Thoracic aorta (tissue), 2 donors: ENCODE measurements at places on chromosomes 7 and 10.

GRCh38 chr10:72309290-72310240 lies 35.8 kb downstream of the DDIT4 start:
- DNase-seq: no peak

DNA sequence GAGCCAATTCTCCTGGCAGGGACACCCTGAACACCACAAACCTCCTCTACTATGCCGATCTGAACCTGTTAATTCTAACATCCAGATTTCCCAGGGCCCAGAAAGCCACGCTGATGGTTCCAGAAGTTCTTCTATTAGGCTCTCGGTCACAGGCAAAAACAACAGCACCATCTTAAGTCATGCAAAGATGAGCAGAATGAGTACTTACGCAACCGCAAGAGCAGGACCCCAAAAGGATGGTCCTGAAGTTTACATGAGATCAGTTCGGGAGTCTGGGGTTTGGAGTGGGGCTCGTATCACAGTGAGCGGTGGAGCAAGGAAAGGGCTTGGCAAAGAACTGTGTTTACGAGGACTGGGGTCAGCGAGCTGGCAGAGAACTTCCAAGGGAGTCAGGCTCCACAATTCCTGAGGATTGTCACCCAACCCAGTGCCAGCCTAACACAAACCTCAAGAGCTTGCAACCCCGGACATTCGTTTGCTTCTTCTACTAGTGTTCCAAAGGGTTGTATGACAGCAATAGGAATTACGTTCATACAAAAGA lies 532.6 kb downstream of the TNS3 start:
- no peak for DNase-seq

- no peak for DNase-seq
These were observed 927 bp upstream of the DEPP1 start for GRCh38 chr10:44979281-44980191.

- no peak for DNase-seq
These were observed 36.4 kb downstream of the USP54 start for GRCh38 chr10:73554721-73555120.

GRCh38 chr10:43324876-43325275 lies 46.6 kb upstream of the FXYD4 start:
- no peak for DNase-seq

GRCh38 chr7:30829471-30829870 lies 58.3 kb downstream of the MINDY4 start:
- DNase-seq: no peak

DNA sequence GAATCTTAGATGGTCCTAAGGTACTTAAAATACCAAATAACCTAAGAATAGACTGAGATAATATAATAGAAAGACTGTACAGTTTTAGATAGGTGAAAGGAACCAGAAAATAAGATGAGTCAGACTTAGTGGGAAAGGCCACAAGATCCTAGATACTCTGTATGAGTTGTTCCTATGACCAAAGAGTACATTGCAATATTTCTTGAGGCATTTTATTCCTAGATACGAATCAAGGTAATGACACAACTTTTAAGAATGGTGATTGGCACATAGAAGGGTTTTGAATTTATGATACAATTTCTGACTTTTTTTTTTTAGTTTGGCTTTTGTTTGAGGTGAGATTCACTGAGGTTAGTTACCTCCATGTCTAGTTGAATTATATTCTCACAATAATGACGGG lies 30.2 kb downstream of the MGAM start:
- no peak for DNase-seq

DNA sequence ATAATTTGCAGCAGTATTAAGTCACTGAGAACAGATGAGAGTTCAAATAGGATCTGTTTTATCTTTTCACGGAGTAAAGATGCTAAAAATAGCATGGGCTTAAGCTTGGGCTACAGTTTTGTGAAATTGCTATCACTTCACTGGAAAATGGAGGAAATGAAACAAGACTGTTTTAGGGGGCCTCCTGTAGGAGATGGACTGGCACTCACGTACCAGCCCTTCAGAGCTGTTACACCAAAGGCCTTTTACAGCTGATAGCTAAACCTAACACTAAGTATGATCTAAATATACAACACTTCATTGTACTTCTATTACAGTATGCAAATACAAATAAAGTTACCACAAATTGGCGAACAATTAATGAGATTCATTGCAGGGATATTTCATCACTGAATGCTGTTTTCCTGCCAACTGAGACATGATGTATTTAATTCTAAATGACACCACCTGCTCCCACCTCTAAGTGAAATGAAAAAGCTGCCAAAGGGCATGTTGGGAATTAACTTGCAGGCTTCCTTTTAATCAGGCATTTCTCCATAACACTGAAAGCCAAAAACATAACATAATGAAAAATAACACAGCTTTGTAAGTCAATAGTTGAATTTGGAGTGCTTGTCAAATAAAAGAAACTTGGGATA lies 304.5 kb upstream of the LRRN3 start:
- DNase-seq: no peak

- no peak for DNase-seq
These were observed 20.7 kb downstream of the MET start for GRCh38 chr7:116692401-116693308.

- DNase-seq: no peak
These were observed 64.0 kb downstream of the CCDC3 start for GRCh38 chr10:12937527-12937926.

- DNase-seq: no peak
These were observed 3.8 kb downstream of the POLM start for GRCh38 chr7:44078521-44078920.

DNA sequence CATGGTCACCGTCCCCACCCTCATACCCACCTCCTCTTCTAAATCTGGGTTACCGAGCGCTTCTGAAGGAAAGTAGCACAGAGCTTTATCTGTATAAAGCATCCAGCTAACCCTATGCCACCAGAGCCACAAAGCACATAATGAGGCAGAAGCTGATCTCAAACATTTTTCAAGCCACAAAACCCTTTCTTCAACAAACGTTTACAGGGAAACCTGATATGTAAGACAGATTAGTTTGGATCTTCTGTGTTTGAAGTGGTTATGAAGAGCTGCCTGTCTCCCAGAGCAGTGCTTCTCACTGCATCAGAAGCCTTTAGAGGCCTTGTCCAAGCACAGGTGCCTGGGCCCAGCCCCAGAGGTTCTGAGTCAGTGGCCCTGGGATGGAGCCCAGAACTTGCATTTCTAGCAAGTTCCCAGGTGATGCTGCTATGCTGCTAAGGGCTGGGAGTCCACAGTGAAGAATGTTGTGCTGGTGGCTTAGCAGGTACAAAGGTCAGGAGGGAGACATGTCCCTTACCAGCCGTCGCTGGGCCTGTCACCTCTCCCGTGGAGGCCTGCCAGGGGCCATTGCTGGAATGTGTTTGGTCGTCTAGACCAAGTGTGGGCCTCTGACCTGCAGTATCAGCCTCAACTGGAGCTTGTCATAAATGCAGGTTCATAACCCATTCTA lies 90.4 kb downstream of the TAF3 start:
- no peak for DNase-seq

DNA sequence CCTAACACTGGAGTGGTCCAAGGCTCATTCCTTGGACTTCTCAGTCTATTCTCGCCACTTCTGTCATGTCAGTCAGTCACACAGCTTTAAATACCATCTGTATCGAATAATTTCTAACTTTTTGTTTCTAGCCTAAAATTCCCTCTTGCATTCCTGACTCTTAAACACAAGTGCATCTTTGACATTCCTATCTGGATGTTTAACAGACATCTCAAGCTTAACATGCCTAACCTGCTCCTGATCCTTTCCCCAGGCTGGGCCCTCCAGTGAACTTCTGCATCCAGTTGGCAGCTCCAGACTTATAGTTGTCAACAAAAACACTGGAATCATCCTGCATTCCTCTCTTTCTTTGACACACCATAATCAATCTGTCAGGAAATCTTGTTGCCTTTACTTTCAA lies 4.5 kb upstream of the ABCB4 start:
- no peak for DNase-seq

- DNase-seq: no peak
These were observed 9.2 kb upstream of the SYPL1 start for GRCh38 chr7:106121189-106121810.

GRCh38 chr7:135815033-135815432 lies 66.4 kb upstream of the FAM180A start:
- DNase-seq: no peak

GRCh38 chr7:8384901-8385300 lies 48.5 kb upstream of the NXPH1 start:
- DNase-seq: no peak

- no peak for DNase-seq
These were observed 147.9 kb downstream of the CPEB3 start for GRCh38 chr10:92142949-92143348.

- DNase-seq: no peak
These were observed 229.0 kb downstream of the GRID1 start for GRCh38 chr10:86137561-86137960.

DNA sequence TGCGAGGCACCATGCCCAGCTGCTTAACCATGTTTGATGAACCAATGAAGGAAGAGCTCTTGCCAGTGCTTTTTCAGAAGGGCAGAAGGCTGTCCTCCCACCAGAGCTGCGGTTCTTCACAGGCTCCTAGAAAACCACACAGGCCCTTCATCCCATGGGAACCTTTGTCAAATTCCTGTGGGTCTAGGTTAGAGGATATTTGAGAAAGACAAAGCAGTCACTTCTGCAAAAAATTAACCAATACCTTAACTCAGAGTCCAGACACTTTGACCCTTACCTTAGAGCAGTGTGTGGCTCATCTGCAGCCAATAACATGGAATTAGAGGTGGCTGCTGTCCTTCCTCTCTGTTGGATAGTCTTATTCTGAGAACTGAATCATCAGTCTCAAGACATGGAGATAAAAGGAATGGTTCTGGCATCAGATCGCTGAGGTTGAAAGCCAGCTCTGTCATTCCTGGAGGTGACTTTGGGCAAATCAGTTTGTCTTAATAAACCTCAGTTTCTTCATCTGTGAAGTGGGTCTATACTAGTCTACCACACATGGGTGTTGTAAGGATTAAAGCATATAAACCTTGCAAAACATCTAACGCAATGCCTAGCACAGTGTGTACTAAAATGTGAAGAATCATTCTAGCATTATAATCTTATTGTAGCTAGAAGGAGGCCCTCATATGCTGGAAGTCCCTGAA lies 65.1 kb upstream of the PIP4K2A start:
- no peak for DNase-seq

DNA sequence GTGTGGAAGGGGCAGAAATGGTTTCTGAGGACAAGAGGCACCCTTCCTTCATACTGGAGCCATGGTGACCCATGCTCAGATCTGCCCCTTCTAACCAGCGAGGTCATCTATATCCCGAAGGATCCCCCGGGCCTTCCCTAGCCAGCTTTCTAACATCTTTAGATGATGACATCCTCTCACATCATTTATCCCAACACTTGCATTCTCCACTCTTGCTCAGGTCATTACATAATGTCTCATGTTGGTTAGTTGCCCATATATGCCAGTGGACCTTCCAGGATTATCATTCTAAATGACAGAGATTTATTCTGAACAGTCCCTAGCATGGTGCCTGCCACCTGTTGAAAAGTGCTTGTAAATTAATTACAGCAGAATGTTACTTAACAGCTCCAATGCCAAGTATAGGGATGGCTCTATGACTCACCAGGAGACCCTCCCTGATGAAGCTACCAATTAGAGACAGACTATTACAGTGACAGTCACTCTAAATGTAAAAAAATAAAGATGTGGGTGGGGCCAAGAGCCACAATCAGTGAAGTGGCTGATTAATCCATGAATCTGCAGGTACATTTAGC lies 22.6 kb upstream of the ABLIM1 start:
- no peak for DNase-seq

DNA sequence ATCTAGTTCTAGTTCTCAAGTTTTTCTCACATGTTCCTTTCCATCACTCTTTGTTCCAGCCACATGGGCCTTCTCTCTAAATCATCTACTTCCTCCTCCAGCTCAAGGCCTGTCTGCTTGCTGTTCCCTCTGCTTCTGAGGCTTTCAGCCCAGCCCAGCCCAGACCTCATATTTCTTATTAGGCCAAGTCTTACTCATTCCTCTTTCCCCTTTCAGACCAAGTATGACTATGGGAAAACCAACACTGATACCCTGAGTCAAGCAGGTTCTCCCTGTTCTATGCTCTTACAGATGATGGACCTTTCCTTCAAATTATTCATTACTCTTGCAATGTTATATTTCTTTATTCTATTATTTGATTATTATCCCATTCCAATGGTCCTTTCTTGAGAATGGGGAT lies 80.3 kb upstream of the SEM1 start:
- DNase-seq: no peak

DNA sequence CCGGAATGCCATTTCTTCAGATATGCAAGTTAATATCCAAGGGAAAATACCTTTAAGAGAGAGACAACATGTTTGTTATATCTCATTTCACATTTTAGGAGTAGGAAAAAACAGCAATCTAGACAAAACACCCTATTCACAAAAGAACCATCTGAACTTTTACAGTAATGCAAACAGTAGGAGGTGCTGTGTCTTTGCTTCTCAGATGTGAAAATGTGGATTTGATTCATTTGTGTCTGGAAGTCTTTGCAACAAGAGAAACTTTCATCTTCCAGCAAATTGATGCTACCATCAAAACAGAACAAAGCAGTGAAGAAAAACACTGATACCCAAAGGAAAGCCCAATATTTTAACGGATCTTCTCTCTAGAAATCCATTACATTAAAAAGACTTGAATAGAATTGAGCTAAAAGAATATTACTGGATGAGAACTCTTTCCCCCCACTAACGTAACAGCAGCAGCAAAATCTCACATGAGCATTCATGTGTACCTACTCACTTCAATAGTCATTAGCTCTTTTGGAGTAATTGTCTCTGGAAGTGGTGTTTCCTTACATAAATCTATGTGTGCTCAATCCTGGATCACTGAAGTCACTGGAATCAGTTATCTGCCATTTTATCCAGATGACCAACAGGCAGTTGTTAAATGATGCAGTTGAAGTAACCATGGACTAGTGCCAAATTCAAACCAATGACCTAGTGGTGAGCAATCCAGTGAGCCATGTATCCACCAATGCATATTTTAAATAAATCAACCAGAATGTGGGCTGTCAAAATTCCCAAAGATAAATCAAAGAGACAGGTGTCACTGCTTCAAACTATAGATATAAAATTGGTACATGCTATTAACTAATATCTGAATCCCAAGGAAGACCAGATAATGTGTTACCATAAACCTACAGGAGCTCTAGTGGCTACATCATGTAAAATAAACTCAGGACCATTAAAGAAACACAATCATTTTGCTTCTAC lies 1.8 kb downstream of the SEMA3C start:
- DNase-seq: no peak

GRCh38 chr10:3889961-3890522 lies 105.0 kb upstream of the KLF6 start:
- DNase-seq: no peak

GRCh38 chr10:14322526-14323188 lies 8.1 kb downstream of the FRMD4A start:
- no peak for DNase-seq

GRCh38 chr7:23333671-23334246 lies 34.6 kb downstream of the MALSU1 start:
- DNase-seq: no peak

GRCh38 chr10:49508249-49508648 lies 30.7 kb downstream of the ERCC6 start:
- no peak for DNase-seq

GRCh38 chr10:99782447-99783286 lies at the start of gene ABCC2:
Gene ABCC2 (plus strand): TSS chr10:99782640. CDS start chr10:99782845, 205 bp downstream.
- DNase-seq: no peak

- no peak for DNase-seq
These were observed 29.3 kb upstream of the ADD3 start for GRCh38 chr10:109978481-109978880.
